ENCODE measurements at places on chromosomes 16 and 17.

- no peak for DNase-seq
Observed at GRCh38 chr17:17077861-17078732, 35.8 kb downstream of the MPRIP start.

GRCh38 chr17:82428546-82428945 lies 10.2 kb upstream of the OGFOD3 start:
- DNase-seq: no peak

DNA sequence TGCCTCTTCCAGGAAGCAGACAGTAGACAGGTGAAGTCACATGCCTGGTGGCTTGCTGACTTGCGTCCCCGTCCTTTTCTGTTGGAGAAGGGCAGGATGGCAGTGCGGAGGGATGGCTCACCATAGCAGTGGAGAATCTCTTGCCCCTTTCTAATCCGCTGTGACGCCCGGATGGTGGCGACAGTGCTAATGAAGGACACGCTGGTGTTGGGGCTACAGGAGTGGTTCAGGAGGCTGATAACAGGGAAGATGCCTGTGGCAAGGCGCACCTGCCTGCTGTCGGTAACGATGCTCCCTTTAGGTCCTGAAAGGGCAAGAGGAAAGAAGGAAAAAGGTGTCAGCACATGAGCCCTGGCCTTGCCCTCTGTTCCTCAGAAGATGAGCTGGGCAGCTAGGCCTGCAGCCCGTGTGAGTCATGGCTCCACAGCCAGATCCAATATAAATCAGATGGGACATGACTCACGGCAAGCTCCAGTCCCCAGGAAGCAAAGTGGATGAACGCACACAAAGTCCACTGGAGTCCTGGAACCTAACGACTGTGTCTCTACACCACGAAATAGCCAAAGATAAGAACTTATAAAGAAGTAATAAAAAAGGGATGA lies 25.5 kb downstream of the SERPINF1 start:
- DNase-seq: no peak

- DNase-seq: no peak
Observed at GRCh38 chr16:19127205-19127604, 13.4 kb downstream of the ITPRIPL2 start.

GRCh38 chr17:53844491-53845107 lies 21.9 kb downstream of the KIF2B start:
- DNase-seq: no peak

GRCh38 chr16:85457366-85457765 lies 155.8 kb upstream of the GSE1 start:
- no peak for DNase-seq

DNA sequence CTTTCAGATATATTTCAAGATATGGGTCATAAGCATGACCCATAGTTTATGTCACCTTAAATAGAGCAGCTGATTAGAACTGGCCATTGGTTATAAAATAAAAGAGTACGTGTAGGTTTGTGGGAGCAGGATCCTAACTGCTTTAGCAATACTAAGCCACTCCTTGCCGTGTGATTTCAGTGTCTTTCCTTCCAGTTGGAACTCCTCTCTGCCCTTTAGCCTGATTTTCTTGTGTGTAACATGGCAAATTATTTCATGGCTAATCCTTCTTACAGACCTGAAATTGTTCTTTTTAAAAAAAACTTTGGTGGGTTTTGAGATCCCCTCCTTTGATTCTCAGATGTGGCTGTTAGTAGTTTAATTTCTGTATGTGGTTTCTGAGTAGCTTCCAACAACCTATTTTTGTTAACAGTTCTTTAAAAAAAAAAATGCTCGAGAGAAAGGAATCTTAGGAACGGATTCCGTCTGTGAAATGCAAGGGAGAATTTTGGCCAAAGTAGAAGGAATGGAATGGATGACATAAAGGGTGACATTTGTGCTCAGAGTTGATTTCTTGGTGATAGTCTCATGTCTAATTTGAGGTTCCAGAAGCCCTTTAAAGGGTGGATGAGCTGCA lies 39.9 kb downstream of the DHRS7B start:
- no peak for DNase-seq

- DNase-seq: no peak
Observed at GRCh38 chr16:66344533-66345145, 21.9 kb upstream of the CDH5 start.

DNA sequence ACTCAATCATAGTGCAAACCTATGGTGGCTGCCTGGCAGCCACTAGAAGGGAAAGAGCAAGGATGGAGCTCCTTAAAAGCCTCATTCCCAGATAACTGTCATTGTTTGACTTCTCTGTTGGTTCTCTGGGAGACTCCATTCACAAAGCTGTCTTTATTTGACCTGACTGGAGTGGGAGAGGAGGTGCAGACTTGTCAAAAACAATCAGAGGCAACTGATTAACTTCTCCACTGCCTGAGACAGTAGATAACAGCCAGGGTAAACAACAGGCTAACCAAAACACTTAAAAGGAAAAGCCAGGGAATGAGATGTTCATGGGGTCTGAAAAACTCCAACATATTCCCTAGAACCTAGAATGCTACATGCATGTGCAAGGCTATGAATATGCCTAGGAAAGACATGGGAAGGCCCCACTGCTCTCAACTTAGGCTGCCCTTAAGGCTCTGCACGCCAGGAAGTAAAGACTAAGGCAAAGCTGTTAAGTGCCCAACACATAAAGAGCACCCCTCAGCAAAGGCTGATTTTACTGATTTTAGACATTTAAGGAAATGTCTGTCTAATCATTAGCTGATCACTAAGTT lies 82.0 kb downstream of the TTC19 start:
- DNase-seq: no peak

DNA sequence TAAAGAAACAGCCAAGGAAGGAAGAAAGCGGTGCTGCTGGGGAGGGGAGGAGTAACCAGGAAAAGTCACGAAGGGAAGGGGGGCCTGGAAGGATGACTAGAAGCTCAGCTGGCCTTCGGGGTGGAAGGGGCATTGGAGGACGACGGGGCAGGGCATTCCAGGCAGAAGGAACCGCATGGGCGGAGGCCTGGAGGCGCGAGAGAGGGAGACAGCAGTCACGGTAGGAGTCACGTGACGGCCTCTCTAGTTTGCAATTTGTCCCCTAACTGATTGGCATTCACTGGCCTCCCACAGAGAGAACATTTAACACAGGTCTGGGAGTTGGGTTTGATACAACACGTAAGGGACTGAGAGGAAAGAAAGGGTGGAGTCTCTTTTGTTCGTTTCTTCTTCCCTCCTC lies 63.9 kb downstream of the RTN4RL1 start:
- DNase-seq: no peak

DNA sequence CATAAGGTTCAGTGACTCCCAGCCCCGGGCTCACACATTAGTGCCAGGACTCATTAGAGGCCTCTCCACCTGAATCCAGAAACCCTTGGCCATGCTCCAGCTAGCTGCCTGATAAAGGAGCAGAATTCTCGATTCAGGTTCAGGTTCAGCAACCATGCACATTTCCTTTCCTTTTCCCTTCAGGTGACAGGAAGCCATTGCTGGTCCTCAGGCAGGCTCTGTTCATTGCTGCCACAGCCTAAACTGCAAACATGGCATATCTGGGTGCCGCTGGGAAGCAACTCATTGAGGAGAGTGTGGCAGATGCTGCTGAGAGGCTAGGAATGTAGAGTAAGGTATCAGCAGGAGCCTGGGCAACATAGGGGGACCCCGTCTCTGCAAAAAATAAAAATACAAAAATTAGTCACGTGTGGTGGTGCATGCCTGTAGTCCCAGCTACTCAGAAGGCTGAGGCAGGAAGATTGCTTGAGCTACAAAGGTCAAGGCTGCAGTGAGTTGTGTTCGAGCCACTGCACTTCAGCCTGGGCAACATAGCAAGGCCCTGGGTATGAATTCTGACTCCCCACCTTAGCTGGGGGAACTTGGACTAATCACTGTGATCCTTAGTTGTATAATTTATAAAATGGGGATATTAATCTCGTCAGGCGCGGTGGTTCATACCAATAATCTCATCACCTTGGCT lies 28.7 kb downstream of the ARL4D start:
- no peak for DNase-seq

- no peak for DNase-seq
Observed at GRCh38 chr17:69763503-69763902, 311.5 kb upstream of the KCNJ16 start.

- DNase-seq: no peak
Observed at GRCh38 chr16:81117436-81117835, 21.2 kb upstream of the GCSH start.

DNA sequence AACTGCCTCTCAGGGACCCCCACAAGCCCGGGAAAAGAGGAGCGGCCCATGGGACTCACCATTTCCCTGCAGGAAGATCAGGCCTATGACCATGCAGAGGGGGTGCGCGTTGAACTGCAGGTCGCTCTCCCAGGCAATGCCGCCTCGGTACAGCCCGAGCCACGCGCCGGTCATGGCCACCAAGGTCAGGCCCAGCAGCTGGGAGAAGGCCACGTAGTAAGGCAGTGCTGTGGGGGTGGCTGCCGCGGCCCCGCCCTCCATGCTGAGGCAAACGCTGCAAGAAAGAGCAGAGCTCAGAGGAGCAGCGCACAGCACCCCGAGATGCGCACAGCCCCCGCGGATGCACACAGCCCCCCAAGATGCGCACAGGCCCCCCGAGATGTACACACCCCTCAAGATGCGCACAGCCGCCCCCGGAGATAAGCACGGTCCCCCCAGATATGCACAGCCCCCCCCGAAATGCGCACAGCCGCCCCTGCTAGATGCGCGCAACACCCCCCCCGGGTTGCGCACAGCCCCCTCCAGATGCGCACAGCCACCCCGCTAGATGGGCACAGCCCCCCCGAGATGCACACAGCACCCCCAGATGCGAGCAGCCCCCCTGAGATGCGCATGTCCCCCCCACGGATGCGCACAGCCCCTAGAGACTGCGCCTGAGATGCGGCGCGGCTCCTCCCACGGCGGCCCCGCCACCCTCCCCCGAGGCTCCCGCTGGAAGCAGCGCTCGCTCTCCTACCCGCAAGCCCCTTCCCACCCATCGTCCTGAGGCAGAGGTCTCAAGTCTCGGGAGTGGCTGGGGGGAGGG lies 8.6 kb downstream of the CYB561 start:
- no peak for DNase-seq

GRCh38 chr16:75188832-75189477 lies 18.0 kb downstream of the CTRB2 start:
- DNase-seq: no peak

DNA sequence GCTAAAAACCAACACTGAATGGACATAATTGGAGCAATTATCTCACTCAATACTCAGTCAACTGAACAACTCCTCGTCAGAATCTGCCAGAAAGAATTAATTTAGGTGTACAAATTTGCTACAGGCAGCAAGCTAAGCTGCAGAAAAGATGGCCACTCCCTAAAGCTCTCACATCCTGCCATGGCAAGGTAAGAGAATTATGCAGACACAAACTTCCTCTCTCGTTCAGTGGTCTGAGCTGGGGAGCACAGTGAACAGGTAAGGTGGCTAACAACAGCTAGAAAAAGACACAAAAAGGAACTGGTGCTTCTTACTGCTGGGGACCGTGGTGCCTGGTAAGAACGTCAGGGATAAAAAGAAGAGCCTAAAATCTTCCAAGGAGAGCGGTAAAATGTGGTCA lies 74.9 kb upstream of the BCAR1 start:
- DNase-seq: no peak

DNA sequence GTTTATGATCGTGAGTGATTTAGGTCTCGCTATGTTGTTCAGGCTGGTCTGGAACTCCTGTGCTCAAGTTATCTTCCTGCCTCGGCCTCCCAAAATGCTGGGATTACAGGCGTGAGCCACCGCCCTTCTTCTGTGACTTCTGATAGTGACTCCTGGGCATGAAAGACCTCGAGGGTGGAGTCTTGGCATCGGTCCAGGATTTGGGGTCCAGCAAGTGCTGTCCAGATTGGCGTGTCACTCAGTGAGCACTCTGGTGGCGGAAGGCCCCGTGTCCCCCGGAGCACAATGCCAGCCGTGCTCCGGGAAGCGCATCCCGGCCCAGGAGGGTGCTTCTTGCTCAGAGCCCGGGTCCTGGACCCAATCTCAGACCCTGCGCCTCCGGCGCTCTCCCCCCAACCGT lies 6.8 kb downstream of the OR1F1 start:
- DNase-seq: no peak

DNA sequence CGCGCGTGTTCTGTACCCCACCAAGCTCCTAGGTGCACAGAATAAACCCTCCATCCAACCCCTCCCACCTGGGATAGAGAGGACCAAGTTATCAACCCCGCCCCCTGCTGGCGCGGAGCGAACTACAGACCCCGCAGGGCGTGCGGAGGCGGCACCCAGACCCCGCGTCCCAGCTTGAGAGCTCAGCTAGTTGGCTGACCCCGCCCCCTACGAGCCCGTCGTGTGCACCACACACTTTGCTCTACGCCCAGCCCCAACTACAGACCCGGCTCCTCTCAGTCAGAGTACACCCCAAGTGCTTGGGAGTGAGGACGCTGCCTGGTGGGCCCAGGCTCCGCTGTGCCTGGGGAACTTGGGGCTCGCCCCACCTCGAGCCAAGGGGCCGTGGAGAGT lies 1.5 kb downstream of the GRIN2A start:
- DNase-seq: no peak

DNA sequence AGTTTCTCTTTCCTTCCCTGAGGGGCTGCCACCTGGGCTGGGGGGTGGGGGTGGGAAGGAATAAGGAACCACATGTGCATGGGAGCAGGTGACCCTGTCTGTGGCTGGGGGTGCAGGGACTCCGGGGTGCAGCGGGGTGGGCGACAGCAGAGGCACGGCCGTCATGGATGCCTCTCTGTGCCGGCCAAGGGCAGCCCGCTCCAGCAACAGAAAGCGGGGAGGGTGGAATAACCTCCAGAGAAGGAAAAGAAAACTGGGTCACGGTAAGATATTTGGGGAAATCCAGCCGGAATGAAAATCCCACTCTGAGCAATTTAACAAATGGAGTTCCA lies 4.2 kb downstream of the NDUFAF8 start:
- no peak for DNase-seq

DNA sequence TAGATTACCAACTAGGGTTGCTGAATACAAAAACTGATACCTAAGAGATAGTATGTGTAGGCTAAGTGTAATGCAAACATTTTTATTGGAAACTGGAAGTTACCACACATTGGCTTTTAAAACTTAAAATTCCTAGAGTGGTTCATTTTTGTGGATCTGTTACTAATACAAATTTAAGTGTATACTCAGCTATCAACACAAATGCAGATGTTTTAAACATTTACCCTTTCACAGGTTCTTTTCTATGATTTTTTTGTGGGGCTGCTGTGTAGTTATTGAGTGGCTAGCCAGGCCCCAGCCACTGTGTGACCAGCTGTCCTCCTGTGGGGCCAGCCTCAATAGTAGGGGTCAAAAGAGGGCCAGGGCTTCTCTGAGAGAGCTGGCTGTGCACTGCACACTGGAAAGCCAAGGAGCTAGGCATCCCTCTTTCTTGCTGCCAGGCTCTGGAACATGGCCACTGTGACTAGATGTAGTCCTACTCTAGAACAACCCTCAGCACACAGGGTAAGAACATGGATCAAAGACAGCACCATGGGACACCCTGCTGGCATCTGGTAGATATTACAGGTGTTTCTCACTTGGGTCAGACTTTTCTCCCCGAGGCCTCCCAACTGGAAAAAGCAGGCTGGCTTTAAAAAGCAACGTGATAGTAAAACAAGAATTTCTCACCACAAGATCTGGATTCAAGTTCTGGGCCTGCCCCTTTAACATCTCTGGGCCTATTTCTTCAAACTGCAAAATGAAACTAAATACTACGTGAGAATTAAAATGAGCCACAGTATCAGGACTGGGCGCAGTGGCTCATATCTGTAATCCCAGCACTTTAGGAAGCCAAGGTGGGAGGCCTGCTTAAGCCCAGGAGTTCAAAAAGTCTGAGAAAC lies 7.3 kb upstream of the VEZF1 start:
- DNase-seq: no peak

- DNase-seq: no peak
Observed at GRCh38 chr16:57289391-57290257, 5.2 kb upstream of the PLLP start.

- DNase-seq: no peak
Observed at GRCh38 chr17:6496116-6496481, 51.8 kb downstream of the PIMREG start.

- DNase-seq: no peak
Observed at GRCh38 chr17:19461116-19461515, 50.1 kb downstream of the RNF112 start.
